ENCODE measurements at places on chromosomes 3 and 15.

DNA sequence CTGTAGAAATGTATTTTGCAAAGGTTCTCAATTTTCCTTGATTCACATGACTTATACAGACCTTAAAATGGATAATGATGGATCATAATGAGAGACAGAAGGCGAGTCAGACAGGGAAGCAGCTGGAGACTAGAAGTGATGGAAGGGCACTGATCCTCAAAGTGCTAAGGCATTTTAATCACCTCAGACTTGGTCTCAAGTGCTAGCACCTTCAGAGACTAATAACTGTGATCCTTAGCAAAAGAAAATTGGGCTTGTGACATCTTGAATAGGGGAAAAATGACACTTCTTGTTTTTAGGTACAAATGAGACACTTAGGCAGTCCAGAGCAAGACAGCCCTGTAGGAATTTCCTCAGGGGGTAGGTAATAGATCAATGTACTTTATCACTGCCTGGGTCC is 1011.7 kb downstream of the SQOR start:
- no peak for DNase-seq

DNA sequence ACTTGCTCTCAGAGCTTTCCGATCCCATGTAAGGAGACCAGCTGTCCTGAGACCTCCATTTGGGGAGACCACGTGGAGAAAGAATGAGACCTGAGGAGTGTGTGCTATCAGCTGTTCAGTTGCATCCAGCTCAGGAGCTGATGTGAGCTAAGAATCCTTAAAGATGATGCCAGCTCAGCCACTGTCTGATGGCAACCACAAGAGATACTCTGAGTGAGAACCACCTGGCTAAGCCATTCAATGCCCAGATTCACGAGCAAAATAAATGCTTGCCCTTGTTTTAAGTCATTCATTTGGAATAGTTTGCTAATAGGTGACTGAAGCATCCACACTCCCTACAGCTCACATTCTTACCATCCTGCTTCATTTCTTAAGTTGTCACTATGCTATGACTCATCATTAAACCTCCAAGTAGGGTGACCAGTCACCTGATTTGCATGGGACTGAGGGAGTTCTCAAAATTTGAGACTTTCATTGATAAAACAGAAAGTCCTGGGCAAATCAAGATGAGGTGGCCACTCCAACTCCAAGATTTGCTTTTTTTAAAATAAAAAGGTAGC is 56.4 kb downstream of the SPTSSB start:
- DNase-seq = peak; percentile 25

GRCh38 chr3:99576904-99577559 is 61.4 kb upstream of the COL8A1 start:
- DNase-seq = no peak

GRCh38 chr15:86355361-86355760 is 275.7 kb downstream of the AGBL1 start:
- DNase-seq = no peak

DNA sequence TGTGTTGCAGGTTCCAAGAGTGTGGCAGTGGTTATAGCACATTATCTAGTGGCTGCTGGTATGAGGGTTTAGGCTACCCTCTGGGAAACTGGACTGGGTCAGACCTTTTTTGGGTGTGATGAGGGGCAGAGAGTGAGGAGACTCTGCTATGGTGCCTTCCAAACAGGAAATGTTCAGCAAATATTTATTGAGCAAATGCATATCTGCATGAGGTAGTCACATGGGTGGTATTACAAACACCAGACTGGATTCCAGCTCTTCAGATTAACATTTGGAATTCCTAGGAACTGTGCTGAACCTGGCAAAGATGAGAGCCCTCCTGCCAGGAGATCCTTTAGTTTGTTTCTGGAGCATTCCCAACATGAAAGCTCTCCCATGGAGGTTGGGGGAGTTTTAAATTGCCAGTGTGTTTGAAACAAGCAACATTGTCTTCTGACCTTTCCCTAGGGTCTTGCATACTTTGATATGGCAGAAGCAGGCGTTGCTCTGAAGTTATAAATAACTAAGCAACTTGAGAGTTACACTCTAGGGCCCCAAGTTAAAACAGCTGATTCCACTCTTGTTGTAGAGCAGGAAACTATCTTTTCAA is 341.2 kb upstream of the C2CD4B start:
- no peak for DNase-seq

DNA sequence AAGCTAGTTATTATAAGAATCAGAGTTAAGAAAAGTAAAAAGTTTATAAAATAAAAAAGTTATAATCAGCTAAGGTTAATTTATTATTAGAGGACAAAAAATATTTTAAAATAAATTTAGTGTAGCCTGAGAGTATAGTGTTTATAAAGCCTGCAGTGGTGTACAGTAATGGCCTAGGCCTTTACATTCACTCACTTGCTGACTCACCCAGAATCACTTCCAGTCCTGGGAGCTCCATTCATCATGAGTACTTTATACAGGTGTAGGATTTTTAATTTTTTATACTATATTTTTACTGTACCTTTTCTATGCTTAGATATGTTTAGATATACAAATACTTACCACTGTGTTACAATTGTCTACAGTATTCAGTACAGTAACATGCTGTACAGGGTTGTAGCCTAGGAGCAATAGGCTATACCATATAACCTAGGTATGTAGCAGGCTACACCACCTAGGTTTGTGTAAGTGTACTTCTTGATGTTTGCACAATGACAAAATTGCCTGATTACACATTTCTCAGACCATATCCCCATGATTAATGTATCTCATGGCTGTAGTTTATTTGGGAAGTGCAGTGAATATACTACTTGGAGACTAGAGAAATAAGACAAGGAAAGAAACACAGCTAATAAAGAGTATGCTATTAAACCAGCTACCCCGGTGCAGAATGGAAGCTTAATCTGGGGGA is 101.9 kb upstream of the GALNT15 start:
- DNase-seq = no peak

GRCh38 chr3:154642145-154642544 is 212.2 kb upstream of the GPR149 start:
- DNase-seq = no peak

DNA sequence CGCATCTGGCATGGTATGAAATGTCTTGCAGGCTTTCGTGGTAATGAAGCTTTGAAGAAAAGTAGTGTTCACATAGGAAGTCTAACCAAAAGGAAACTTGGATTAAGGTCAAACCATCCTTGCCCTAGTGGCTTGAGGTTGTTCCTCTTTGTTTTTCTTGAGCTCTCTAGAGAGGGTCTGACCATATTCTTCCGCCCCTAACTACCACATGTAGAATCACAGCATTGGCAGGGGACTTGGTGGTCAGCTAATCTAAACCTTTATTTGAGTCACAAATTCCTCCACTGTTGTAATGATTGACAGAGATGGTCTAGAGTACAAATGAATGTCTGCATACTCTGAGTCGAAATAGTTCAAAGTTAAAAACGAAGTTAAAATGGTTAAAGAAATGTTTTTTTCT is 39.1 kb upstream of the PHLDB2 start:
- DNase-seq = no peak

- DNase-seq = no peak
These were observed 515.0 kb downstream of the FGF12 start for GRCh38 chr3:192212335-192212734.

GRCh38 chr3:144942093-144942837 is 970.6 kb downstream of the DIPK2A start:
- no peak for DNase-seq

GRCh38 chr3:34268032-34268709 is 469.7 kb downstream of the PDCD6IP start:
- DNase-seq = no peak

GRCh38 chr15:69973102-69973714 is 124.5 kb downstream of the TLE3 start:
- no peak for DNase-seq

GRCh38 chr3:107001635-107002034 is 375.6 kb upstream of the CCDC54 start:
- DNase-seq = no peak

DNA sequence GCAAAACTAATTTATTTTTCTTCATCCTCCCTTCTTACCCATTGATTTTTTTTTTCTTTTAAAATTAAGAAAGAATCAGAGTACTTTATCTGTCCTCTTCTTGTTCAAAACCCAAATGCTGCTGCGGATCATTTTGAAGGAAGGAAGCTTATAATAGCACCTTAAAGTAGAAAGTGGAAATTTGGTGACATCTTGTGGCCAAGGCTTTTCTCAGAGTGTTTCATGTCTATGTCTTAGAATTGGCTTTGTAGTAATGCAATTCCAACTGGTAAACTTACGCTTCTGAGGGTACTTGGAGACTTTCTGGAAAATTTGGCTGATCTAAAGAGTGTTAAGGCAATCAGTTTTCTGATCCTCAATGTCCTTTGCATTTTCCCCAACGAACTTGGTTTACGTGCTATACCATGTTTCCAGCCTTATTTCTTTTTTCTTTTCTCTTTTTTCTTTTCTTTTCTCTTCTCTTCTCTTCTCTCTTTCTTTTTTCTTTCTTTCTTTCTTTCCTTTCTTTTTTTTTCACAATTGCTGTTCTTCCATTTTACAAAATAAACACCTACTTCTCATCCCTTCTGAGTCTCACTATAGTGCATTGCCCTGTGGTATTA is 30.7 kb downstream of the C3orf38 start:
- DNase-seq = peak; percentile 42

- no peak for DNase-seq
These were observed 583.4 kb upstream of the SGO1 start for GRCh38 chr3:20769430-20769829.

DNA sequence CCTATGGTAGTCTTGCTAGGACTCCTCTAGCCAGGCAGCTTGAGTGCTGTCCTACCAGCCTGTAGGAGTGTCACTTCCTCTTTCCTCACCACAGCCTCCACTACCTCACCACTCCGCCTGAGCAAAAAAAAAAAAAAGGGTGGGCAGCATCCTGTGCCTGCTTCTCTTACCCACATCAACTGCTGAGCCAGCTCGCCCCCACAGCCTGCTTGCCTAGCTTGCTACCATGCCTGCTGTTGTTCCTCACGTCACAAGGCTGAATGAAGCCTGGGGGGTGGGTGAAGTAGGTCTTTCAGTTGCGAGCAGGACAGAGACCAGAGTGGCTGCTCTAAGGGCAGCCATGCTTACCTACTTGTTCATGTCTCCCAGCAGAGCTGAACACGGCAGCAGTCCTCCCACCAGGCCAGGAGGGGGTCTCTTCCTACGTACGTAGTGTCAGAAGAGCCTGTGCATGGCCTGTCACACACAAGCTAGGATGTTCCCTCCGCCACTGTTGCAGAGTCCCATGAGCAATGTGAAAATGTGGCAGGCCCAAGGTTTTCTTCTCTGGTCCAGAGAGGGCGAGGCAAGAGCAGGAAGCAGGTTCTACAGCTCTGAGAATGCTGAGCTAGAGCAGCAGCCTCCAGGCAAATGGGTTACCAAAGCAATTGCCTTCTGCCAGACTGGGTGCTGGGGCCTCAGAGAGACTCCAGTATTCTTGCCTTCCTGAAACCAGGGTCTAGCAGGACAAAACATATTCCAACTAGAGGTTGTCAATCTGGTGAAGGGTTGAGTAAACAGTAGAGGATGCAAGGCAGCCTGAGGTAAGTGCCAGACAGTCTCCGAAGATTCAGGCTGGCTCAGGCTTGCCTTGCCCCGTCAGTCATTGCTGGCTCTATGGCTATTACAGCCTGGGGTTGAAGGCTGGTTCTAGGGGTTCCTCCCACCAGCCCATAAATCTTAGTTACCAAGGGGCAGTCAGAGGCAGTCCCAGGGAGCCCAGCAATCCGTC is 8.1 kb downstream of the PPM1M start:
- peak; percentile 89 for DNase-seq

DNA sequence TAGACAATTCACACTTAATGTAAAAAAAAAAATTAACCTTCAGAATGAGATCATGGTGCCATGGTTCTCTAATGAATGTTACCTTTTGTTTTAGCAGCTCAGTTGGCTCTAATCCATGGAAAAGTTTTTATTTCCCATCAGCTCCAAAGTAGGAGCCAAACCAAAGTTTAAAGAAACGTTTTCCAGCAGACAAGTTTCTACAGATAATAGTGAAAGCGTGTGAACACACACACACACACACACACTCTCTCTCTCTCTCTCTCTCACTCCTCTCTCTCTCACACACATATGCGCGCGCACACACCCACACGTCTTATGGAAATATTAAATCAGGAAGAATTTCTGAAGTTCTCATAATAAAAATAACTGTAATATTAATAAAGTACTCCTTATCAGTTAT is 46.9 kb downstream of the MBNL1 start:
- DNase-seq = no peak

GRCh38 chr15:35061825-35062737 is 23.0 kb downstream of the NANOGP8 start:
- DNase-seq = no peak

GRCh38 chr3:185740133-185740532 is 84.7 kb downstream of the IGF2BP2 start:
- no peak for DNase-seq

GRCh38 chr3:8800016-8800415 is 30.6 kb upstream of the OXTR start:
- DNase-seq = no peak

GRCh38 chr3:196236223-196236622 is 19.9 kb downstream of the SLC51A start:
- no peak for DNase-seq

GRCh38 chr15:75182187-75183131 is 19.2 kb upstream of the C15orf39 start:
- no peak for DNase-seq

GRCh38 chr3:154660811-154661210 is 230.8 kb upstream of the GPR149 start:
- no peak for DNase-seq

GRCh38 chr3:161163297-161163696 is 57.8 kb upstream of the NMD3 start:
- no peak for DNase-seq

GRCh38 chr3:102180280-102180931 is 254.4 kb upstream of the ZPLD1 start:
- no peak for DNase-seq

DNA sequence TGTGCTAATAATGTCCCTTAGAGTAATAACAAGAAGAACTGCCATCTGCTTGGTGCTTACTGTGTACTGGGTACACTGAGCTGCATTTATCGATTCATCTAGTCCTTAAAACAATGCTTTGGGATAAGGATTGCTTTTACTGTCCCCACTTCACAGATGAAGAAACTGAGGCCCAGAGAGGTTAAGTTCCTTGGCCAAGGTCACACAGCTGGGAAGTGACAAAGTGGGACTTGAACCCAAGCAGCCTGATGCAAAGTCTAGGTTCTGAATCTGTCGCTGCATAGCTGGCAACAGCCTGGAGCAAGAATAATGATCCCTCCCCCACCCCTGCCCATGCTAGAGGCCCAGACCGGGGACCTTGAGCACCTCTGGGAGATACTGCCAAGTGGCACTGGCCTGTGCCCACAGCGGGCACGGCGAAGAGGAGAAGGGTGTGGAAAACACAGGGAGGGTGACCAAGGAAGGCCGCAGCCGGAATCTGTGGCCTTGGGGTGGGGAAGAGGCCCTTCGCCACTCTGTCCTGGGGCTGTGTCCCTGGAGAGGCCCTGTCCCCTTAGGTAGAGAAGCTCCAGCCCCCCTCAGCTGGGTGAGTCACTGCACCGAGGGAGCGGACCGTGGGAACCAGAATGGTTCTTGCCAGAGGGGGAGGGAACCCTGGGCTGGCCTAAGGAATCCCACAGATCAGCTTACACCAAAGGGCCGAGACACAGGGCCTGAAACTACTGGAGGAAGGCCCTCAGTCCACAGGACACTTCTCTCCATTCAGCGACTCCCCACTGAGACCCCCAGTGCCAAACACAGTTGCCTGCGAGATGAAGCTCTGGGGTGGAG is 3.5 kb downstream of the PLXND1 start:
- no peak for DNase-seq

GRCh38 chr3:156750191-156750873 is 75.8 kb upstream of the LEKR1 start:
- no peak for DNase-seq
